Right ventricle myocardium superior (tissue), 1 donor: ENCODE measurements at places on chromosomes 1 and 21. TPM values are rescaled to one million over a fixed set of nuclear protein-coding genes. Genes with fewer than 3 reads are reported as not detected.

DNA sequence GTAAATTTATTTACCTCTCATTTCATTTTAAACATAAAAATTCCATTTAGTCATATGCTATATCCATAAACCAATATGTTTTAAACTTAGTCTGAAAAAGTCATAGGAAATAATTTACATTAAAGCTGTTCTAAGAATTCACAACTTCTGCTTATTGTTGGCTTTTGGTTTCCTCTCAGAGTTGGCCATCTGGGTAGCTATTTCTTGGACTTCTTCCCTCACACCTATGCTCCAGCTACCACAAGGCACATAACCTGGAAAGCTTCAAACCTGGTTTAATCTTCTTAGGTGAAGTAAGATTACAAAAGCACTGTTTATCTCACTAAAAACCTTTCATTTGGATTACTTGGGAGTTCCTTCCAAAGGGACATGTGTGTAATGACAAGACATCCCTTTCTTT, 29.8 kb downstream of the RBM11 start:
- no peak for DNase-seq

DNA sequence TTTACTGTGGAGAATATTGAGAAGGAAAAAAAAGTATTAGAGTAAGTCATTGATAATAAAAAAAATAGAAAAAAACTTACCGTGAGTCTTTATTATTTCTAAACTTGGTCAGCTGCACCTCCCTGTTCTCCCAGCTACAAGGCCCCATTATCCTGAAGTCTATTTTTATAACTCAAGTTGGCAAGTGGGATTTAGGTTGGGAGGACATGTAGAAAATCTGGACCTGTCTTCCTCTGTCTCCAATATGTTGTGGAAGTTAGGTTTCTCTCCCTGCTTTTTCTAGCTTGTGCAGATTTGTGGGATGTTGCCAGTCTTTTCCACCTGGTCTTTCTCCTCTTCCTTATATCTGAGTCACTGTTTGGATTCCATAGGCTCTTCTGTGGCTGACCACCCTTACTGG, 361.4 kb downstream of the HLX start:
- no peak for DNase-seq

DNA sequence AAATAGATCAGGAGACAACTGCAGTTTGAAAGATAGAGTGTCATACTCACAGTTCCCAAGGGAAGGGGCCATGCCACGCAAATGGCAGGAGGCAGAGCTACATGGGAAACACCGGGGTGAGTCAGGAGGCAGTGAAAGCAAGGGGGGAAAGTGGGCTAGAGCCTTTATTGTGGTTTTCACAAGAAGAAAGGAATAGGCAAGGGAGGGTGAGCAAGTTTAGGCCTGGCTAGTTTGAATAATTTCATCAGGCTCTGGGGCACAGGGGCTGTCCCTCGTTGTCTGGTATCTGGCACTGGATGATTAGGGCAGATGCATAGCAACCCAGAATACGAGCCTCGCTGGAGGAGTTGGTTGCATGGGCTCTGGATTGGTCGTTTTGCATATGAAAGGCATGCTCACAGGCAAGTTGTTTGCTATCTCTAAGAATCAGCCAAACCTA, 17.0 kb upstream of the ITLN2 start:
- DNase-seq = no peak

DNA sequence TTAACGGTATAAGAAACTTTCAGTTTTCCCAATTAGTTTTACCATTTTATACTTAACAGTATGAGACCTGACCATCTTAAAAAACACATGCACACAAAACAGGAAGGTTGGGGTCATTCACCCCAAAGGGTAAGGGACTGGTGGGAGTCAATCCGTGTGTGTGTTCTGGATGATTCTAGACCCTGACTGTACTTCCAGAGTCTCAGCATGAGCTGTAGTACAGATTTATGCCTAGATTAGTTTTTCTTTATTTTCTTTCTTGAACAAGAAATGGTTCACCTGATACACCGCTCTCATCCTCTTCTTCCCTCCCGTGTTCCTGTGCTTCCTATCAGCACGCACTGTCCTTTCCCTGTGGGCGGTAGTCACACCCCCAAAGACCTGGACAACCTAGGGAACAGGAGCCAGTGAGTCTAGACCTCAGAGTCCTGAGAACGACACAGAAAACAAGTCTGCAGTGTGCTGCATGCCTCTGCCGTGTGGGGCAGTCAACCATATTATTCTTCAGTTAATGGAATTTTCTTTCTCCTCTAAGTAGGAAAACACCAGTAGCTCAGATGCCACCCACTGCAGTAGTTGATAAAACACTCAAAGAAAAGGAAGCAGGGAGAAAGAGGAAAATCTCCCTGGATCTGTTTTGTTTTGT, 38.9 kb upstream of the MRPS6 start:
- no peak for DNase-seq

GRCh38 chr1:60152891-60153290, 79.3 kb upstream of the C1orf87 start:
- DNase-seq = no peak

GRCh38 chr1:46630719-46631118, 14.1 kb upstream of the MOB3C start:
- no peak for DNase-seq

DNA sequence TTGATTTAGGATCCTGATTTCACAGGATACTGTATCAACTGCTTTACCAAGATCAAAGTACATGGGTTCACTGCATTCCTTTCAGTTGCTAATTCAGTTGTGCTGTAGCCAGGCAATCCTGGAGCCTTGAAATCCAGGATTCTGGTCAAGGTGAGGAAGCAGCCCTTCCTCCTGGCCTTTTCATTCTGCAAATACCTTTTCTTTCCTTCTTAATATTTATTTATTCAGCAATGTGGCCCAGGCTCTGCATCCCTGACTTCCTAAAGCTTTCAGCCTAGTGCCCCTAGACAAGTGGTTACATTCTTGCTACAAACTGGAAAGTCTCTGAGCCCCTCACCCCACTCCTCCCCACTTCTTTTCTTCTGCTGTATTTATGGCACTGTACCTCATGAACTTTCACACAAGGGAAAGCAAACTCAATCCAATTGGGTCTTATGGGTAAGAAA, 16.2 kb downstream of the LRRC8D start:
- DNase-seq = no peak

TMEM61 gene
- 0.27 TPM for total RNA-seq
